ENCODE measurements at places on chromosomes 7 and 10.
A peak's percentile ranks its signal among the peaks of the same experiment; 100 is the strongest.

DNA sequence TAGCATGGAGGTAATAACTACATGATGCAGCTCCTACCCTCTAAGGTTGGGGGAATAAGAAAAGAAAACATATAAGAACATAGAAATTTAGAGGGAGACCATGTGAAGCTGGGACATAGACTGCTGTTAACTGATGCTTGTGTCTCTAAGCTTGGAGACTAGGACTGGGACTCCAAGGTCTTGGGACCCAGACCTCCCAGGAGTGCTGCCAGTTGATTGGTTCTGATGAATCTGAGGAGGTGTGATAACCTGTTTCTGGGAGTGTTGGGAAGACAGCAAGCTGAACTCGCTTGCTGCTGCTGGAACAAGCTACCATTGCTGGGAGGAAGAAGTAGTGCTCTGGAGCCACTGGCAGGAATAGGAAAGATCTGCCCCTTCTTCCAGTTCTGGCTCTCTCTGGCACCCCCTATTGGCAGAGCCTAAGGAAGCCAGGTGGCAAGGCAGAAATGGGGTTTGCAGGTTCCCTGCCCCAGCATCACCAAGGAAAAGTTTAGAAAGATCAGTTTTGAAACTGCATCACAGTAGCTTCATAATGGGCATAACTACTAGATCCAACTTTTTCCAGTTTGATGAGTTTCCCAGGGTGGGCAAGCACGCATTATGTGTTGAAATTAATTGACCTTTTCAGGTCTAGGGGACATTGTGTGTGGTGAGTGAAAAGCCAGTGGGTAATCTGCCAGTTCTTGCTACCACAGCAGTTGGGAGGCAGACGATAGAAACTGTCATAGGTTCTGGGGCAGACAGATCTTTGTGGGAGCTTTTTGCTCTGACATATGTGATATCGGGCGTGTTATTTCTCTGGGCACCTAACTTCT, 140.7 kb downstream of the SND1 start:
- DNase-seq, result no peak

DNA sequence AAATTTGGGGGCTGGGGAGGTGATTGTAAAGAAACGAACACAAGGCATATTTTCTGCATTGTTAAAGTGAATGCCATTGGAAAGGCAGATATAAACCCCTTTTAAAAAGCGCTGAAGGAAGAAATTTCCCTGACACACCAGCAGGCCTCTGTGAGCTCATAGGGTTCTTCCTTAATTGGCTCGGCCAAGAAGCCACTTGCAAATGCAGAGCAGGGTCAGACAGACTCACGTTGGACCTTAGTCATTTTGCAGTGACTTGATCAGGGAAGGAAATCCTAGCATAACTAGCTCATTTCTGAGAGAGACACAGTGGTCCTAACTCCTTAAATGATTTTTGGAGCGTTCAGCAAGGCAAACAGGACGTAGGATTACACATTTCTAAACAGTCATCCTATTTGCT, 1461.4 kb downstream of the GATA3 start:
- no peak for DNase-seq

- DNase-seq, result no peak
Measured at GRCh38 chr7:19762631-19763030, 10.8 kb downstream of the TMEM196 start.

DNA sequence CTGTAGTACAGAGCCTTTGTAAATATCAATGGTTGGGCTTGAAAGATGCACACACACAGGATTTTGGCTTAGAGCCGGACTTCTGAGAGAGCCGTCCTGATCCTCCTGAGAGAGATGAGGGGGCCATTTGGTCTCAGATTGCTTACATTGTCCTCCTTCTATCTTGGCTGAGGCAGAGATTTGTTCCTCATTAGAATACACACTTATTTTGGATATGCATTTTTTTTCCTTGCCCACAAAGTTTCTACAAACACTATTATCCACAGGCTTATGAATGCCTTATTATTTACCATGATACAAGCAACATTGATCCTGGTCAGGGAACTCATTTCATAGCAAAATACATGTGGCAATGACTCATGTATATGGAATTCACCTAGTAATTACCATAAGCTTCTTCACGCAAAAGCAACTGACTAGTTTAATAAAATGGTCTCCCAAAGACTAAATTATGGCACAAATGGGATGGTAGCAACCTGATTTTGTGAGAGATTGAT, 175.3 kb downstream of the MDFIC start:
- DNase-seq, result peak; percentile 82

- peak; percentile 59 for DNase-seq
Measured at GRCh38 chr7:139618482-139619366, 95.2 kb downstream of the CLEC2L start.

- no peak for DNase-seq
Measured at GRCh38 chr7:132213583-132213982, 362.7 kb downstream of the PLXNA4 start.

GRCh38 chr10:20059084-20059835, 243.0 kb downstream of the PLXDC2 start:
- DNase-seq, result no peak

DNA sequence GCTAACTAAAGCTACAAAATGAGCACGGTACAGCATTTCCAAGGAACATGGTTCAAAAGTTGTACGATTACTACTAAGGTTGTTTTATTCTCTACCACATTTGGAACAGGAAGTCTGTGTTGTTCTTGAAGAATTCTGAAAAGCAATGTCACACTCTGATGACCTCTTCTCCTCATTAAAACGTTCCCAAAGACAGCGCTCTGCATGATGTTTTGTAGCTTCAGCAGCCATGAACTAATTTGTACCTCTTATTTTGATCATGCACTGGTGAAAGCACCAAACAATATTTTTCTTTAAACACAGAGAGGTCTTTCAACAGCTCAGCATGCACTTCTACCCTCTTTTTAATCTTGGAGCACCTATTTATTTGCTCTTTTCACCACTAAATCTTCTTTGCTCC, 75.0 kb upstream of the TES start:
- no peak for DNase-seq

- no peak for DNase-seq
Measured at GRCh38 chr10:125485665-125486064, 197.3 kb downstream of the TEX36 start.

GRCh38 chr10:10658172-10658785, 359.4 kb upstream of the CELF2 start:
- DNase-seq, result peak; percentile 50

DNA sequence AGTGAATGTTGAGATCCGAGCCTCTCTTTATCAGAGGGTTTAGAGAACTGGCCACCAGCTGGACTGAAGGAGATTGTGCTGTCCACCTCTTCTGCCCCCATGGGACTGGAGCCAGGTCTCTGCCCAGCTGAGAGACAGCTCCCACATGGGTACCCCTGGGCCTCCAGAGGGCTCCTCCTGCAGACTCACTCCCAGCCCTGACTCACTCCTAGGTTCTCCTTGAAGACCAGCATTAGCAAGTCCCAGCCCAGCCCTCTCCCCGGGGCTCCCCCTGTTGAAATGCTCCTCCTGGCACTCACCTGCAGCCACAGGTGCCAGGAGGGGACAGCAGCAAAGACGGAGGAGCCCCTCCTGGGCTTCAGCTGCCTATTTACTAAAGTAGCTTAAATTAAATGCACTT, 126.9 kb downstream of the CXCL12 start:
- no peak for DNase-seq

DNA sequence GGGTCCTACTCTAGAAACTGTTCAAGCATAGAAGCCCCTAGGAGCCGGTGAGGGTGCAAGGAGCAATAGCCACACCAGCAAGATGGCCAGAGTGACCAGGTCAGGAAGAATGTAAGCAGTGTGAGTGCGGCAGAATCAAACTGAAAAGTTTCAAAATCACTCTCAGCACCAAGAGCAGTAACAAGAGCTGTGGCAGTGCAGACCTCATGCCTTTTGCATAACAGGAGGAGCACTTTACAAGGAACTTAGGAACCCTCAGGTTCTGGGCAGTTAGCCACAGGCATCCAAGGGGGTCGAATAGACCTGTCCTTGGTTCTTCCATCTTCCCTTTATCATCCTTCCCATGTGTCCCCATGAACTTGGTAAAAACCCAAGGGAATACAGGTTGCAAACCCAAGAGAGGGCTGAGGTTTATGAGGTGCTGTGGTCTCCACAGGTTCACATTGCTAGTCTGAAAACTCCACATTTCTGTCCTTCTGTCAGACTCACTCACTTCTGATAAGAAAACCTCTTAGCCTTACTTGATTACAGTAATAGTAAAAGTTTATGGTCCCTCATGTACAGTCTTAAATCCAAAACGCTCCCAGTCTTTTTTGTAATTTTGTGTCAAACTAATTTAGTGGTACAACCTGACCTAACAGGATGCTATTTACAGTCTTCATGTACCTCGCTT, 78.4 kb downstream of the PON1 start:
- peak; percentile 5 for DNase-seq

DNA sequence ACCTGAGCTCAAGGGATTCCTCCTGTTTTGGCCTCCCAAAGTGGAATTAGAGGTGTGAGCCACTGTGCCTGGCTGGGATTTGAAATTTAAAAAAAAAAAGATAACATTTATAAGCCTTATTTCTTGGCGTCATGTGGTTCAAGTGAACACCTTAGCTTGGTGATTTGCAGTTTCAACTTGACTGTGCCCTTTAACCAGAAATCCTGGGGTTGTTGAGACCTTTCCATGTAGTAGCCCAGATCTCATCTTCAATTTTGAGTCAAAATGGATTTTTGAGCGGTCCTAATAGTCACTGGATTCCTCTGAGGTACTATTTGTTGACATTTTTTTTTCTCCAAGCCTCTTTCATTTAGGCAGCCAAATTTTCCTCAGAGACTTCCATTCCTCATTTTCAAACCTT, 29.5 kb upstream of the FBXW4 start:
- no peak for DNase-seq

DNA sequence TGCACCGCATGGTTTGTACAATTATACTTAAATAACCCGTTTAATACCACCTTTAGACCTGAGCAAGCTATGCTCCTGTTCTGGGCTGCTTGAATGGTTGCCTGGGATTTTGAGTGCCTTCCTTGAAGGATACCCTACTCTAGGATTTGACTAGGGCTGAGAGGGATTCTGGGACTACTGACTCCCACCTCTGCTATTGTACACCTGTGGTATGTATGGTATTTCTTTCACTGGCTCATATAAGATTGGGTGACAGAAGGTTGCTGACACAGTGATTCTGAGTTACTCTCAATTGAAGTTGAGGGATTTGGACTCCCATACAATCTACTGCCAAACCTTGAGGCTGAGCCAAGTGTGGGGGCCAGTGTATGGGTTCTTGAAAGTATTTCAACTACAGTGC, 494.4 kb upstream of the SEMA3D start:
- no peak for DNase-seq

- DNase-seq, result no peak
Measured at GRCh38 chr7:155922067-155922816, 110.0 kb upstream of the SHH start.

- no peak for DNase-seq
Measured at GRCh38 chr7:97871659-97872024, 566 bp downstream of the ASNS start.

DNA sequence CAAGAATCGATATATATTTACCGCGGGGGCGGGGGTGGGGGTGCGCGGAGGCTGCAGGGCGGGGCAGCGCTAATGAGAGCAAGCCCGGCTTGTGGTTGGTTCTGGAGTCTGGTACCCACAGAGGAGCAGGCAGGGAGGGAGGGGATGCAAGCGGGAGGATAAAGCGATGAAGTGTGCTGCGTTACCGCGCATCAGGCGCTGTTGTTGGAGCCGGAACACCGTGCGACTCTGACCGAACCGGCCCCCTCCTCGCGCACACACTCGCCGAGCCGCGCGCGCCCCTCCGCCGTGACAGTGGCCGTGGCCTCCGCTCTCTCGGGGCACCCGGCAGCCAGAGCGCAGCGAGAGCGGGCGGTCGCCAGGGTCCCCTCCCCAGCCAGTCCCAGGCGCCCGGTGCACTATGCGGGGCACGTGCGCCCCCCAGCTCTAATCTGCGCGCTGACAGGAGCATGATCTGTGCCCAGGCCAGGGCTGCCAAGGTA, at the start of gene HECW1:
Gene HECW1, plus strand, starts transcription at position 189 of the 482 bp plus-strand sequence. CDS start 131,259 bp downstream, outside the sequence.
- peak; percentile 43 for DNase-seq

Measured in foreskin fibroblast (primary cell).